ENCODE measurements at places on chromosomes 2 and 18.

DNA sequence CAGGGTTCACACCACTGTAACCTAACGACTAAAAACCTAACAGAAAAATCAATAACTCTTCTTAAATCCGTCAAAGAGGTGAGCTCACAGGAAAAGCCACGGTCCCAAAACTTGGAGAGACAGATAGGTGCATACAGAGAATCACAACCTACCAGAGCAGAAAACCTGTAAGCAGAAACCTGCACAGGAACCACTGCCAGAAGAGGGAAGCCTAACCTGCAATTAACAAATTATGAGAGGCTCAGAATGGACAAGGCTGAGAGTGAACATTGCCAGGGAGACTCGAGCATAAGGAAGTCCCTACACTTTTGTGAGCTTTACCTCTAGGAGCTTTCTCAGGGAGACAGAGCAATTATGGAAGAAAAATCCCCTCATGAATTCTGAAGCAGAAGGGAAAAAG is 156.2 kb upstream of the NETO1 start:
- no peak for DNase-seq

- DNase-seq: peak; percentile 60
These were observed 27.1 kb upstream of the TFPI start for GRCh38 chr2:187581125-187581896.

DNA sequence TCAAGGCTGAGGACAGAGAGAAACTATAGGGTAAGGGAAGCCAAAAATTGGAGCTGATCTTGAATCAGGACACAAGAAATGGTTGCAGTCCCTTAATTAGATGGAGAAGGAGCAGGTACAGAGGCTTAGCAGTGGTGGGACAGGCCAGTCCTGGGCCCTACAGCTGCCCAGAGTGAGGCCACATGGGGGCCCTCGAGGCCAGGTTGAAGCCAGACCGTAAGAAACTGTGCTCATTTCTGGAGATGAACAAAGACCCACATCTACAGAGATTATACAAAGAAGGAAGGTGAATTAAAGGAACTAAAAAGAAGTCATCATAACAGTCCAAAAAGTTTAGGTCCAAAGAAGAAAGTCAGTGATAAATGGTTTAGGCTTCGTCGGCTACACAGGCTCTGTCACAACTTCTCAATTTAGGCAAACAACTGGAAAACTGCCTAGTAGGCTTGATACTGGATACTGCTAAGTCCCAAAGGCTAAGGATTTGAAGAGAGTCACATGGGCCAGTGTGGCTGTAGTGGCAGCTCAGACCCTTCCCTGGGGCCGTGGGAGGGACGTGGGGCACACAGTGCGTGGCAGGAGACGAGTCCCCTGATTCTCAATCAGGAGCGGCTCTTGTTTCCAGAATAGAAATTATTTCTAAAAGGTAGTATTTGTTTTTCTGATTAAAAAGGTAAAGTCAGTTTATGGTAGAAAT is 50.4 kb upstream of the CNGA3 start:
- no peak for DNase-seq

DNA sequence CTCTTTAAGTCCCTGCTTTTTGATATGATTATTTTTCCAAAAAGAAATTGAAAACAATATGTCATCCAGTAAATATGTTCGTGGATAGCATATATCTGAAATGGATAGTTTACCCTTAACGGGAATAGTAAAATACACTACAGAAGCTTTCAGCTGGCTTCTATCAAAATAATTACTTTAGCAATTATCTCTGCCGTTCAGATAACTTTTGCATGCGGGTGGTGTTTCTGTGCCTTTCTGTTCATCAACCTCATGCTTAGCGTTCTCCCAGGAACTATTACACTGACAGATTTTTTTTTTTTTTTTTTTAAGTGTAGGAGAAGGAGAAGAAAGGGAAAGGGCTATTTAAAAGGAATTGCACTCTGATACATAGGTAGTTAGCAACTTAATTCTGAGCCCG is 53.6 kb downstream of the TSHZ1 start:
- DNase-seq: no peak

DNA sequence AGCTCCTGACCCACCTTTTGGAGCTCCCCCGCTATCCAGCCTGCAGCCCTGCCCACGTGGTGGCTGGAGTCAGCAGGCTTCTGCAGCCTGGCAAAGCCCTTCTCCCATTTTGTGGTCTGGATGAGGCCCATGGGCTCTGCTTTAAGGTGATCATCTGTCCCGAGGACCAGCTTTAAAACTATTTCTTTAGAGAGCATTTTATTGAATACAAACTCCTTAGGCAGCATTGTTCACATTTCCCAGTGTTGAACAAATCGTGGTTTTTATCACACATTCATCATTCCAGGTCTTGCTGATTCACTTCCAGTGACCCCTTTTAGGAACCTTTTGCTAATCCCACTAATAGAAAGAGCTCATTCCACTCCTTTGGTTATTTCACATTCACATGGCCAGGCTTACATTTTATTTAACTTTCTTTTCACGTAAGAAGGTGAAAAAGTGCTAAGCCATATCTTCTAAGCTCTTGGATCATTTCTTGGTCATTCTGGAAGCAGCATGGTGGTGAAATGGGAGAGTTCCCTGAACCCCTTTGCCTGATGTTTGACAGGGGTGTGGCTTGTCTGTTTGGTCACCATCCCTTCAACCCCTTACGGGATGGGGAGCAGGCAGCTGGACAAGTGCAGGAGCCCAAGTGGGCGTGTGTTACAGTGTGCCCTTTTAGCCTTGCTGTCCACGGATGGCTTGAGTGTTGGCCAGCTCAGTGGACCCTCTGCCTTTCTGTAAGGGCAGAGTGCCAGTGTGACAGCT is 80.4 kb upstream of the RAPGEF4 start:
- no peak for DNase-seq

DNA sequence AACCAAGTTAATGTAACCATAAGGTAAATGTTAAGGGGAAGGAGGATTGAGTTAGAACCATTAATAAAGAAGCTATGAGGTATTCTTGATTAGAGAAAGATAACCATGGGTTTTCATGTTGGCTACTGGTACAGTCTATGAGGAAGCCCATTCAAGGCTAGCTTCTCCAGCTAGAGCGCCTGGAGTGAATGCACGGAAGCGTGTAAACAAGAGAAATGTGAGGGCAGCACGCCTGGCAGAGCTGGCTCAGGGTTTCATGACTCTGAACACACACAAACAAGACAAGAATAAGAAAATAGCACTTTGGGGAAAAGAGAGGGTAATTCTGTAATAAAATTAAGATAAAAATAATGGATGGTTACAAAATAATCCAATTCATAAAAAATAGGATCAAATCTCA is 255.3 kb downstream of the PDE11A start:
- no peak for DNase-seq

DNA sequence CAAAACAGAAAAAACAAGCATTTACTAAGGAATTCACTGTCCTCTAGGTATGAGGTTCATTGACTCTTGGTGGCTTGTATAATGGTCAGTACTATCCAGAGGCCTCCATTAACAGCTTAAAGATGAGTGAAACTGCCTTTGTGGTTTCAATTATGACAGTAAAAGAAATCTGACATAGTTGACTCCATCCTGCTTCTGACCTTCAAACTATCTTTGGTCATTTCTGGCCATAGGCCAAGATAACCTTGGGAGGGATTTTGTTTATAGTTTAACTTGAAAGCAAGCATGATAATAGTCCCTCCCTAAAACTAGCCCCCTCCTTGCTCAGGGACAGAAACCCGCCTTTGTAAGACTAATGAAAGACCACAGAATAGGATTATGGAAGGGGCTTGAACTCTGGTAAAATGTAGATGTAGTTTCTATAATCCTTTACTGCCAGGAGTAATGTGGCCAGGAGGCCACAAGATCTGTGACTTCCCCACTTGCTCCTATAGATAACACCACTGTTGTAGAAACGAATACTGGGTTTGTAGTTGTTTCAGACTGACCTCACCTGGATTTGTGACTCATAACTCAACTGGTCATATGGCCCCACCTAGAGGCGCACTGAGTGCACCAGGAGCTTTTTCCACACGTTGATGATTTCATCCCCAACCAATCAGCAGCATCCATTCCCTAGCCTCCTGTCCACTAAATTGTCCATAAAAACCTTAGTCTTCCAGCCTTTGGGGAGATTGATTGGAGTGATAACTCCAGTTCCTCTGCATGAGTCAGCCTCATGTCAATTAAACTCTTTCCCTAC is 8.6 kb upstream of the PLEKHM3 start:
- DNase-seq: peak; percentile 50

GRCh38 chr2:133552821-133553220 is 15.4 kb downstream of the NCKAP5 start:
- no peak for DNase-seq

DNA sequence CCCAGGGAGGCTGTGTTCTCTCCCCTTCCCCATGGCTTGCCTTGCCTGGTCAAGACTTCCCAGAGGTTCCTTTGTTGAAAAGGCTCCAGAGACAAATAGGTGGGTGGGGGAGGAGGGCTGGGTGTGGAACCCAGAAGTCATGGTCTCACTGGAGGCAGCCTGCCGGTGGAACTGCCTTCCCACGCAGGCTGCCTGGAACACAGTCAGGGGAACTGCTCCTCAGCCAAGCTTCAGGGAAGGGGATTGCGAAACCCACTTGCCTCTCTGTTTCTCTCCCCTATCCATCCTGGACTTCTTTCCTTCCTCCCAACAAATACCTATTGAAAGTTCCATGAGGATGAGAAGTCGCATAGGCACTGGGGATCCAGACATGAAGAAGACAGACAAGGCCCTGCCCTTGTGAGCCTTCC is 31.6 kb downstream of the MARCO start:
- DNase-seq: no peak

DNA sequence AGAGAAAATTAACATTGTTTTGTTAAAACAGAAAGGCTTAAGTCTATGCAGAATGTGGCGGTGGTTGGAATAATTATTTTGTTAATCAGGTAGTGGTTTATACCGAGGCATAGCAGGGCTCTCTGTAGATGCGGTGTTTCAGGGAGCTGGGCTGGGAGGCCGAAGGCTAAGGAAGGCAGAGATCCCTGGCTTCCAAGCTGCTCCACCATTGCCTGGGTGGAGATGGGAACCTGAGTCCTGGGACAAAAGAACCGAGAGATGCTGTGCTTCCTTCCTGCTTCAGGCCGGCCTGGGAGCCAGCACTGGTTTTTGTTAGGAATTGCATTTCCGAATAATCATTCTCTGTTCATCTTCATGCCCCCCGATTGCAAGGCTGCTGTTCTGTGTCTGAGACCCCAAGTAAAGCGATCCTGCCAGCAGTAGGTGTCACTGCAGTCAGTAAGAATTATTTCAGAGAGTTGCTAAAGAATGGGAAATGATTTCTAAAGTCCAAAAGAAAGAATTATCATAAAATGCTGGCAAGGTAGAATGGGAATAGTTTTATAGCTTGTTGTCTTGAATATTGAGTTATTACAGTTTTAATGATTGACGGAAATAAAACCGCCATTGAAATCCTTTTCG is 824.9 kb downstream of the GALR1 start:
- no peak for DNase-seq

DNA sequence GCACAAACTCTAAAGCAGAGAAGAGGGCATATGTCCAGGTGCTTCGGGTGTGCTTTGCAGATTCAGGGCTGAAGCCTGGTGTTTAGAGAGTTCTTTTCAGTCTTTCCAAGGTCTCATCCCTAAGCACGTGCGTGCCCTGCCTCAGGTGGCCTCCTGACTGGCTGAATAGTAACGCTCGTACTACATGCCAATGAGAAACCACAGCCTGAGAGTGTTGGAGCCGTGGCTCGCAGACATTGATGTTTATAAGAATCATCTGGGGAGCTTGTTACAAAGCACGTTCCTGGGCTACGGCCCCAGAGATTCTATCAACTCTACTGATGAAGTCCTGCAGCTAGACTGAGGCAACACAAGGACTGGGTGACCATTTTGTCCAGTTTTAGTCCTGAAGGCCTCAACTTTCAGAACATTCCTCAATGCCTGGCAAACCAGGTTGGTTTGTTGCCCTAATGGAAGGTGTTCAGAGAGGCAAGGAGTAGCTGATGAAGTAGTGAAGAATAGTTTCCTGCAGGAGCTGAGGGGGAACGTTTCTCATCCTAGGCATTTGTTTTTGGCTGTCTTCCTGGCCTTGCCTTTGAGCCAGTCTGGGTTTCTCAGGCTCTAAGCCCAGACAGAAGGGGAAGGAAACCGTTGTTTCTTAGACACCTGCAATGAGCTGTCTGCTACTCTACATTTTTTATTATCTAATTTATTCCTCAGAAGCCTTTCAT is 31.5 kb upstream of the HAAO start:
- no peak for DNase-seq

- no peak for DNase-seq
These were observed 67.0 kb upstream of the RMP24 start for GRCh38 chr18:35905436-35905835.

- DNase-seq: no peak
These were observed 279.3 kb downstream of the TSN start for GRCh38 chr2:122034777-122035176.
